ENCODE measurements at places on chromosomes 6 and 20.

GRCh38 chr20:62580052-62580451 is 62.3 kb upstream of the SLCO4A1 start:
- DNase-seq = no peak

DNA sequence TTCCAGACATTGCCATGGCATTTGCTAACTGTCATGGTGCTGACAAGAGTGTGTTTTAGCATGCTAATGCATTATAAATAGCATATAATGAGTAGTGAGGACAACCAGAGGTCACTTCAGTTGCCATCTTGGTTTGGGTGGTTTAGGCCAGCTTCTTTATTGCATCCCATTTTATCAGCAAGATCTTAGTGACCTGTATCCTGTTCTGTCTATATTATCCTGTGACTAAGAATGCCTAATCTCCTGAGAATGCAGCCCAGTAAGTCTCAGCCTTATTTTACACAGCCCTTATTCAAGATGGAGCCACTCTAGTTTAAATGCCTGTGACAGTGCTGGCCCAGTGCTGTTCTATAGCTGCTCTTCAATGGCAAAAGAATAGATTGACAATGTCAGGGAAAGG is 781.0 kb upstream of the ADGRB3 start:
- DNase-seq = no peak

DNA sequence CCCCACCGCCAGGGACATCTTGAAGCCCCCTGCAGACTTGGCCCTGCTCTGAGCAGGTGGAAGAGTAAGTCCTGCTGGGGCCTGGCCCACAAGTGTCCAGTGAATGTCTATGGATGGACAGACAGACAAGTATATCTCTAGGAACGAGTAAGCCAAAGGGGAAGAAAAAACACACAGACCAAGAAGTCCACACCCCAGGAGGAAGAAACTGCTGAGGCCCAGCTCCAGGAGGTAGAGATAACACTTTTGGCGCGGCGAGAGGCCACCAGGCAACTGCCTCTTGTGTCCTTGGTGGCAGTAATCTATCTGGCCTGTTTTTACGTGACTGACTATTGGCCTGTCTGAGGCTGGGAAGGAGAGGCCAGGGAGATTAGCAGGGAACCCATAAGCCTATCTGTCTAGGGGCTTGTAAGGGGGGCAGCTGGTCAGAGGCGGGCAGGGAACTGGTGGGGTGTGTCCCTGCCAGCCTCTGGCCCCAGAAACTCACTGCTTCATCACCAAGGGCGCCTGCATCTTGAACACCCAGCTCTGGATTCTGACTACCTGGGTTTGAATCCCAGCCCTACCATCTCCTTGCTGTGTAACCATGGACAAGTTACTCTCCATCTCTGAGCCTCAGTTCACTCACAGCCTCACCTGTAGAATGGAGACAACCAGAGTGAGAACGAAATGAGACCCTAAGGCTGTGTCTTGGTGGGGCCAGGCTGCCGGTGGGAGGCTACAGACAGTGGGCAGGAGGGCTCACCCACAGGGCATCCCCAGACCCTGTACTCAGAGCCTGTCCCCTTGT is 31.3 kb downstream of the C20orf203 start:
- DNase-seq = no peak

- DNase-seq = peak; percentile 54
These were observed 1361.8 kb upstream of the CITED2 start for GRCh38 chr6:140736231-140736630.

- DNase-seq = peak; percentile 87
These were observed 984 bp downstream of the TFAP2C start for GRCh38 chr20:56630086-56630493.

DNA sequence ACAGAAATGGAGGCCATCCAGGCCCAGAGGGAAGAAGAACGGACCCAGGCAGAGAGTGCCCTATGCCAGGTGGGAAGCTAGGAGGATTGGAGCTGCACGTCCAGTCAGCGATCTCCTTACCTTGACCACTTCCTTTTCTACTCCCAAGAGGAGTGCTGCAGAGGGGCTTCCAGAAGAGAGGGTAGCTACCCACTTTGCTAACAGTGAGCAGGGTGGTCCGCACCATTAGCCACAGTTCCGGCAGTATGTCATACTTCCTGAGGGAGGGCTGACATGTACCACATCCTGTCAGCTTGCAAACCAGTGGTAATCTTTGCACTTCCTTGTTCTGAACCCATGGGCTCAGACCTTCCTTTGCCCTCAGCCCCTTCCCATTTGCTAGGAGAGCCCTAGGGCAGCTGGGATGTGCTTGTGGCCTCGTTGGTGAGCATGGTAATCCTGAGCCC is 35.4 kb downstream of the CEP250 start:
- no peak for DNase-seq

- DNase-seq = no peak
These were observed 95.8 kb downstream of the DHX35 start for GRCh38 chr20:39057911-39058310.

- no peak for DNase-seq
These were observed 91.9 kb upstream of the CDH4 start for GRCh38 chr20:61159957-61160686.

- no peak for DNase-seq
These were observed 28.7 kb downstream of the TFAP2A start for GRCh38 chr6:10386220-10386619.

DNA sequence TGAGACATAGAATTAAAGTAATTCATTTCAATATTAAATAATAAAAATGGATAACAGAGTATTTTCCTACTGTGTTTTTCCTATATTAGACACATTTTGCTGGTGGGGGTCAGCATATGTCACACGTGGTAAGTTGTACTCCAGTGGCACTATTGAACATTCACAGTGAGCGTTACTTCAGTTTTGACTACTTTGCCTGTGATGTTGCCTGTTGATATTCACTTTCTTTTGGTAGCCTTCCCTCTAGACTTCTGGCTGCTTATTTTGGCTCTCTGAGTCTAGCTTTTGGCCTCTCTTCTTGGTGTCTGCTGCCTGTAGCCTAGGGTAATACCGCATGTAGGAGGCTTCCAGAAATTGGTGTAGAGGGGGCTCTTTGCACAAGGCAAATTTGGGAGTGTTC is 64.4 kb upstream of the TFB1M start:
- DNase-seq = no peak
